SK-N-SH (cell line): ENCODE measurements at places on chromosomes 5 and 9.

DNA sequence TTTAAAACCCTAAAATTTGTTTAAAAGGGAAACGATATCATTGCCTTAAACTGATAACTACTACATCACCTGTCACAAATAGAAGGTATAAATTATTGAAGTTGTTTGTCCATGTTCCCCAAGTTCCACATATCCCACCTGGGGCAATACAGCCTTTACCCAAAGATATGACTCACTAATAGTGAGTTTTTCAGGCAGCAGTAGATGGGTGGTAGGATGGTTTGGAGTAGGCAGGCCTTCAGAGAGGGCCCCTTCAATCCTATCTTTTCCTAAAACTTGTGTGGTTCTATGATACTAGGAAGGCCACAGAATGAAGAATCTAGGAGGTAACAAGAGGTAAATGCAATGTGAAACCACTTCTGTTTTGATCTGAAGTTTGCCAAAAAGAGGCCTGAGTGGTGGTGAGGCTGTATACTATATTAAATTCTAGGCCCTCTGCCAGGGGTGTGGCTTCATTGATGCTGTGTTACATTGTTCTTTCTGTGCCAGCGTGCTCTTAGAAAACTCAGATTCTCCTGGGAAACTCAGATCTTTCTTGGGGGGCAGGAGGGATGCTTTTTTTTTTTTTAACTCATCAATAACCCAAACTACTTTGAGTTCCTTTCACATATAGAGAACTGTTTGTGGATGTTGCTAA is 7.2 kb downstream of the CYSTM1 start:
- DNase-seq, result no peak

DNA sequence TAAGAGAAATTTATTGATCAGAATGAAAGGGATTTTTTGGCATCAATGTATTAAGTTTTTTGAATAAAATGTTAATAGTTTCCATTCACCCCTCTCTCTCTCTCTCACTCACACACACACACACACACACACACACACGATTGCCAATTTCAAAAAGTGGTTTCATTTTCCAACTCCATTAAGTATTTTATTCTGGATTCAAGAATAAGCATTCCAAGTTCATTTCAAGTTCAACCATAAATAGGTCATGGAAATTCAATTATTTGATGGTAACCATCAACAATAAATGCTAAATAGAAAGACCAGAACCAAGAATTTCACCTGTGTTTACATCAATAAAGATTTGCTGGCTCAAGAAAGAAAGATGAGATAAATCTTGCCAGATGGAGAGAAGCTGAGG is 171.6 kb downstream of the ADAMTS12 start:
- DNase-seq, result no peak

GRCh38 chr9:27497883-27498417 is 26.1 kb upstream of the IFNK start:
- no peak for DNase-seq

DNA sequence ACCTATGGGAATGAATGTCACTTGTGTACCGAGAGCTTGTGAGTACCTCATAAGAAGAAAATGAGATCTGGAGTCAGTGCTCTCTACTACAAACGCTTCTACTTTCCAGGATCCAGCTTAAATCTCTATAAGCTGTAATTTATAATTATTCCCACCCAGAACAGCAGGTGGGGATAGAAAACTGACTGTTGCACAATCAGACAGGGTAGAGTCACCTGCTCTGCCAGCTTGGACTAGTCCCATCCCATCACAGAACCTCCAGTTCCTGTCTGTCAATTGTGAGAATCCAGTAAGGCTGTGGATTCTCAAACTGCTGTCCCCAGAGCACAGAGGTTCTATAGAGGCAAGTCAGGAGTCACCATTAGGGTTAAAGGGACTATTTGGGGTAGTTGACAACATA is 2.0 kb downstream of the SPINK7 start:
- no peak for DNase-seq

- DNase-seq, result no peak
Measured at GRCh38 chr5:128774605-128775004, 190.7 kb upstream of the SLC27A6 start.

DNA sequence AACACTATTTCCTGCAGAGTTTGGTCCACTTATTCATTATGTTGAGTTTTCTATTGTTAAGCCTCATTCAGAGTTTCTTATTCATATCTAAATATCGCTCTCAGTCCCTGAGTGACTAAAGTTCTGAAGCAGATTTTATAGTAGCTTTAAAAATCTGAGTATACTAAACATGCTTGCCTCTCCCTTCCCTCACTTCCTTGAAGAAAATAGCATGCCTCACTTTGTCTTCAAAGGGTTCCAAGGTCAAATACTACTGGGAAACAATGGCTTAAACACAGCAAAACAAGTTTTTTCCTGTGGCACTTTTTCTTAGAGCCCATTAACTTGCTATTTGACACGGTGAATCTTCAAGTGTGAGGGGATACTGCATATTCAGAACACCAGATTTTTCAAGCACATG is 41.1 kb upstream of the DAB2 start:
- DNase-seq, result no peak

GRCh38 chr5:93423300-93423699 is 157.7 kb downstream of the NR2F1-AS1 start:
- DNase-seq, result no peak

- DNase-seq, result no peak
Measured at GRCh38 chr9:68703672-68704071, 1.4 kb upstream of the PIP5K1B start.

GRCh38 chr5:78341440-78341839 is 19.0 kb upstream of the SCAMP1 start:
- no peak for DNase-seq

GRCh38 chr5:175166026-175166425 is 278.0 kb downstream of the DRD1 start:
- no peak for DNase-seq

- no peak for DNase-seq
Measured at GRCh38 chr9:110168486-110168885, 39.5 kb downstream of the C9orf152 start.

DNA sequence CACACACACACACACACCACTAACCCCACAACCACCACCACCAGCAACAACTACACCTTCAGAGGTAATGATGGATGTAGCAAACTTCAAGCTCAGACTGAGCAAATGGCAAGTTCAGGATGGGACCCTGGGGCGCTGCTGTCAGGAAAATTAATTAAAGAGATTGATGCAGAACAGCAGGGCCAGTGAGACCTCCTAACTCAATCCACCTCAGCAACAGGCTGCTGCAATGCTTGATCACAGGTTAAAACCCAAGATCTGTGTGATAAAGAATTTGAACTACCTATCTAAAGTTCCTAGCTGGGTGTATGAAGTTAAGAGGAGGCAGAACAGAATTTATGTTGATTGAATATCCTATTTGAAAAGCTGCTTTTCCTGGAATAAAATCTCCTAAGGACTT is 140.3 kb upstream of the FER start:
- peak; percentile 60 for DNase-seq

- no peak for DNase-seq
Measured at GRCh38 chr5:102554728-102555127, 55.9 kb upstream of the SLCO6A1 start.

DNA sequence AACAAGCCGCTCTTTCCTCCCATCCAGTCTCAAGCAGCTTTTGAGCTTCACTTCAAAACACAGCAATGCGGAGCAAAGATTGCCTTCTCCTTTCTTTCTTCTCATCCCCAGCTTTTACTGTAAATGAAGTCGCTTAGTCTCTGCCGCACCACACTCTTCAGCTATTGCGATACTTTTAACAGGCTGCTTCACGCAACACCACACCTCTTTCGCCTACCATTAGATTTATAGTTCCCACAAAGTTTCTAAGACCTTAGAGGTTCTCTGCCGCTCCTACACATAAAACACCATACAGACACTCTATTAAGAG is 711 bp downstream of the PGGT1B start:
- peak; percentile 12 for DNase-seq

- no peak for DNase-seq
Measured at GRCh38 chr5:19044311-19044710, 943.7 kb downstream of the CDH18 start.

DNA sequence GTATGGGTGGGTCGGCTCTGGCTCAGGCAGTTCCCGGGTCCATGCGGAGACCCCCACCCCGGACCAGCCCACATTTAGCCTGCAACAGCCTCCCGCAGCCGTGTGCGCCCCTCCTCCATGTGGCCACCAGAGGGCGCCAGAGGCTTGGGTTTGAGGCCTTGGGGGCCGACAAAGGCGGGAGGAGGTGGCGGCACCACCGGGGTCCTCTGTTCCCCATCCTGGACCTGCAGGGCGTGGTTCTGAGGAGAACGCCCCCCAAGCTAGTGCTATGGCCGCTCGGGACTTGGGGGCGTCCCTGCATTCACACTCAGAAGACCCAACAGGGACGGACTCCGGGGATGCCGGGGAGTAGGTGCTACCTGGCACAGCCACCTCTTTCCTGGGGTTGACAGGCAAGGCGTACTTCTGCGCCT is 16.5 kb downstream of the ASS1 start:
- peak; percentile 87 for DNase-seq

DNA sequence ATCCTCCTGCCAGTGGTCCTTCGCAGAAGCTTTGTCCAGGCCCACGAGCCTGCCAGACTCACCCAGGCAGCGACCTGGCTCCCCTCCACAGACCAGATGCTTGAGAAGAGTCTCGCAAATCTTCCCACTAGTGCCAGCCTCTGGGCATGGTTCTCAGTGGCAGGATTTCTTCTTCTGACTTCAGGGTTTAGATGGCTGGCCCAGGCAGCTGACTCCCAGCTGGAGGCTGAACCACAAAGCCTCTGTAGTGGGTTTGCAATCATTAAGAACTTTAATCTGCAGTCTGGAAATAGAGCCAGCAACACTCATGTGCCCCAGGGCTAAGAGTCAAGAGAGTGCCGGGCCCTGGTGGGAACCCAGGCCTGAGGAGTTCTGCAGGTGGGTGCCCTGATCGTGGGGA is 90.6 kb upstream of the ICE1 start:
- DNase-seq, result no peak

- no peak for DNase-seq
Measured at GRCh38 chr9:136255166-136255538, 9.5 kb upstream of the QSOX2 start.

- DNase-seq, result no peak
Measured at GRCh38 chr5:158953929-158954534, 145.7 kb downstream of the EBF1 start.

- DNase-seq, result no peak
Measured at GRCh38 chr9:109245310-109245897, 75.5 kb downstream of the EPB41L4B start.

DNA sequence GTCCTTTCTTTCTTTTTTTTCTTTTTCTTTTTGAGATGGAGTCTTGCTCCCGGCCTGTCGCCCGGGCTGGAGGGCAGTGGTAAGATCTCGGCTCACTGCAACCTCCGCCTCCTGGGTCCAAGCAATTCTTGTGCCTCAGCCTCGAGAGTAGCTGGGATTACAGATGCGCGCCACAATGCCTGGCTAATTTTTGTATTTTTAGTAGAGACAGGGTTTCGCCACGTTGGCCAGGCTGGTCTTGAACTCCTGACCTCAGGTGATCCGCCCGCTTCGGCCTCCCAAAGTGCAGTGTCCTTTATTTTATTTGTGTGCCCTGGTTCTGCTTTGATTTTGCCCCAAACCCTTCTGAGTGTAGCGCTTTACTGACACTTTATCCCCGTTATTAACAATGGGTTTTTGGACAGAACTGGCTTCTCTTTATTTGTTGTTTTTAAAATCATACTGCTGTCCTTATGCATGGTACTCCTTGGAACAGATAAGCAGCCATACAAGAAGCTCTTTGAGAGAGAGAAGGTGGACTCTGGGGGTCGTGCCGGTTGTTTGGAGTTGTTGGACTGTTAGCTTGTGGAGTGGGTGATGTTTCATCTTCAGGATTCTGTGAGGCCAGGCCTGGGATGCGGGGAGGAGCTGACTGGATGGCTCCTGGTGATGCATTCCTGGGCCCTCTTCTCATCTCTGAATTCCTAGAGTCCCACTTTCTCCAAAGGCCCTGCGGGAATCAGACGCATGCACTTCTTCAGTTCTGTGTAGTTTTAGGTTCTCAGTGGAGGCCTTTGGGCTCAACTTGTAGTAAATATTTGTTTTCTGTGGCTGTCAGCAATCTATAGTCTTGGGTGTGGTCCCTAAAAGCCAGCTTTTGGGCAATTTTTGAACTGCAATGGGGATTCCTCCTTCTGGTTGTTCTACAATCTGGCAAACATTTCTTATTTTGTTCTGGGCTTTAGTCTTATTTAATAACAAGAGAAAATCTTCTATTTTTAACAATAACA is 47.8 kb downstream of the PTTG1 start:
- no peak for DNase-seq

- no peak for DNase-seq
Measured at GRCh38 chr9:72599874-72600534, 78.6 kb downstream of the TMC1 start.

DNA sequence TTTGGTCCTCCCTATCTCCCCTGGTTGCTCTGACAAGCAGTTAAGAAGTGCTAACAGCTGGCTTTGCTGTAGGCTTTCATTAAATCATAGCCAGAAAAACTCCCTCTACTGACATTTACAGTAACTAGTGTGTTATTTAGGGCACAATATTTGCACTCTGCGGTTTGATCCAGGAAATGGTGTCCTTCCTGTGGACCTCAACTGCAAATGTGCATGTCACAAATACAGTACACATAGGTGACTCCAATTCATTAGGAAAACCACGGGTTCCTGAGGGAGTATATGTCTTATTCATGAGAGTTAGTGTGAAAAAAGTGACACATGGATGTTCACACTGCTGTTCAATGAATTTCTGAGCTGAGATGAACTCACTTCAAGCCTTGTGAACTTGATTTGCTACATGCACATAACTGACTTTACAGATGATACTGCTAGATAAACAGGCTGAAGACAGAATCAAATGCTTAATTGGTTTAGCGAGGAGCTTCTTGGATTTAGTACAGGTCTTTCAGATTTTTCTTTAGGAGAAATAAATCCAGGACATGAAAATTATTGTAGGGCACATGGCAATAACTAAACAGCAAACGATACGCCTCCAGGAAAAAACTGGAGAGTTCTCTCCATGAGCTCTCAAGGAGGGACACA is 281.5 kb downstream of the EFNA5 start:
- DNase-seq, result no peak

DNA sequence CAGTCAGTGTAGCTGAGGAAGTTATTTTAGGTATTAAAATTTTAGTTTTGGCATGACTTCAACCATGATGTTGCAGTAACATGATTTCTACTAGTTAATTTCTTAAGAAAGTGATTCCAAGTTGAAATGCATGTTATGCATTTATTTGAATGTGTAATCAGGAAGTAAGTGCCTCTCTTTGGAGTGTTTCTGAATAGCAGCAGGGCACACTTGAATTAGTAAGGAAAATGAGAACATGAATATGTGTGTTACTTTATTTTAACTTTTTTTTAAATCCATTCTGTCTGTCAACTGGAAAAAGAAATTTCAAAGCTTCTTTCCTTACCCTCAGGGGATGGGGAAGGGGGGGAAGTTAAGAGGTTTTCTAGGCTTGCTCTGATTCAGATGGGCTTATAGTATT is 40.4 kb downstream of the CTNNA1 start:
- no peak for DNase-seq

DNA sequence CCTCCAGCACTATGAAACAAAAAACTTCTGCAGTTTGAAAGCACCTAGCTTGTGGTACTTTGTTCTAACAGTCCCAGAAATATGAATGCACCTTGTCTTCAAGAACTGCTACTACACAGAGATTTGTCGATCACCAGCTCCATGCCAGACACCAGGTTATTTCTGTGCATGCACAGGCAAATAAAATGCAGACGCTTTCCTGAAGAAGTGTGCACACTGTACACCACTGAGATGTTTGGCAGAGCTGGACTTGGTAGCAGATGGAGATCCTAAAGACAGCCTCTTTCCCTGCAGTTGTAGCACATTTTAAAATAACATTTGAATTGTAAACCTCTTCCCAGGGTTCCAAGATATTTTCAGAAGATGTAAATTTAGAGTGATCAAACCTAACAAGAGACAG is 730.0 kb downstream of the MTRR start:
- DNase-seq, result no peak
